Astrocyte of the hippocampus (primary cell): ENCODE measurements at places on chromosomes 6 and 20.

GRCh38 chr6:78867370-78868040 is at the start of gene IRAK1BP1:
Gene IRAK1BP1, plus strand, starts transcription at chr6:78867551. Its CDS starts 26 bp downstream, at chr6:78867577.
- peak; percentile 93 for DNase-seq

- DNase-seq: no peak
These were observed 9.2 kb upstream of the SDCBP2 start for GRCh38 chr20:1338096-1338495.

GRCh38 chr20:19677336-19677735 is 80.7 kb upstream of the RIN2 start:
- DNase-seq: no peak

DNA sequence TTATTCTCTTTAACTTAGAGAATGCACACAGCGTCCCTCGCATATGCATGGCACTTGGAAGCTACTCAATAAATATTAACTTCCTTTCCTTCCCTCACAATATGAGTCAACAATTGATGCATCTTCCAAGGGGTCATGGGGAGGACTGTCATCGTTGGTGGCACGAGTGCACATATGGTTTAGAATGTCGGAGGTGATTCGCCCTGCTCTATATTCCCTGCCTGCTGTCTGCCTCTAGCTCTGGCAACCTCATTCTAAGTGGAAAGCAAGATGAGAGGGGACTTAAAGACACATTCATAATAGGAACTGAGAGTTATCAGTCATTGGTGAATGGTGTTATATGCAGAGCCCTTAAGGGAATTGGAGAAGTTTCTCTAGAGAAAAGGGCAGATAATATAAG is 44.6 kb downstream of the MAK start:
- DNase-seq: no peak

- peak; percentile 83 for DNase-seq
These were observed 6.3 kb downstream of the OR2A4 start for GRCh38 chr6:131694832-131695426.

- DNase-seq: peak; percentile 67
These were observed 68.5 kb upstream of the FOXO3 start for GRCh38 chr6:108492131-108492766.

DNA sequence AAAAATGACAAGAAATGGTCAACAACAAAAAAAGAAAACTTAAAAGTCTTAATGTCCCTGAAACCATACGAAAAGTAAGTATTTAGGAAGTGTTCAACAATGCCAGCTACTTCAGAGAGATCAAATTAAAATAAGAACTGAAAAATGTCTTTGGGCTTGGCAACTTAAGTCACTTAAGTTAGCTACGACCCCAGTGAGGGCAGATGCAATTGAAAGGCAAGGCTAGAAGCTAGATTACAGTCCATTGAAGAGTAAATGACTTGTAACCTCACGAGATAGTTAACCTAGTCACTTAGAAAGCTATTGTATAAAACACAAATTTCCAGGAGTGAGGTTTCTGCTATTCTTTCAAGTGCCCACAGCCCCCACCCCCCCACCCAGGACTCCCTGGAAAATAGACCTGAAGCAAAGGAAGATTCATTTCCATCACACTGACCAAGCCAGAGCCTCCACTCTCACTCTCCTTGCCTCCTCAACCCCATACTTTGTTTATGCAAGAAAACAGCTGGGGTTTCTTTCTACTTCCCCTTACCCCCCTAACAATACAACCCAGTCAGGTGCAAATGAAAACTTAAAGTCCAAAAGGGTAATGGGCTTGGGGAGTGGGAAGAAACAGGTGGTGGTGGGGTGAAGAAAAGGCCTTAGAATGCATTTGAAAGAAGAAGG is 14.6 kb downstream of the RTN4IP1 start:
- DNase-seq: no peak

DNA sequence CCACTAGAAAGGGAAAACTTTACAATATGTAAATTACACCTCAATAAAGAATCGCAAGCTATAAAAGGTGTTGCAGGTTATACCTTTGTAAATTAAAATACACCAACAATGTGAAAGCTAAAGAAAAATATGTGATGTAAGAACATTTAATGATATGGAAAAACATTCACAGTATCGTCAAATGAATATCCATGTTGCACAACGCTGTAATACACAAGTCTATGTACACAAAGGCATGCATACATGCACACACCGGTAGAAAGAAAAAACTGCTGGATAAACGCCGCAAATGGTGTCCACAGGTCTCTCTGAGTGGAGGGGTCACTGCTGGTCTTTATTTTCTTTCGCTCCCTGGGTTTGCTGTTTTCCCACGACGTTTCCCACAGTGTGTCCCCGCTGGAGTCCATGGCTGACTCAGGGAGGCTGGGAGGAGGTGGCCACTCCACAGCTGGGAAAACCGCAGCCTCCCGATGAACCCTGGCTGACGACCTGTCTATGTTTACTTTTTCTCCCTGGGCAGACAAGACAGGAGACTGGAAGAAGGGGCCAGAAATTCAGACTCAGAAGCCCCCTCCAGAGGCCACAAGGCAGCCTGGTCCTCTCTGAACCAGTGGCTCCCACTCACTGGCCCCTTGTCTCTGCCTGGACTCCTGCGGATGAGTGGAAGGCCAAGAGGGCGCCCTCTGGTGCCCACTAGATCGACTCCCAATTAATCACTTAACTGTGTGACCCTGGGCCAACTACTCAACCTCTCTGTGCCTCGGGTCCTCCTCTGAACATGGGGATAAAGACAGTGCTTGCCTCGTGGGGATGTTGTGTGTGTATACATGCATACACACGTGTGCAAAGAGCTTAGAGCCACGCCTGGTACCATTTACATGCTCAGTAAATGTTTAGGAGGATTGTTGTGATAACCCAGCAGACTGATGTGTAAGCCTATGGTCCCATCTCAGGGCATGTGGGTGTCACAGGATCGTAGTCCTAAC is 12.8 kb upstream of the BPI start:
- peak; percentile 87 for DNase-seq

DNA sequence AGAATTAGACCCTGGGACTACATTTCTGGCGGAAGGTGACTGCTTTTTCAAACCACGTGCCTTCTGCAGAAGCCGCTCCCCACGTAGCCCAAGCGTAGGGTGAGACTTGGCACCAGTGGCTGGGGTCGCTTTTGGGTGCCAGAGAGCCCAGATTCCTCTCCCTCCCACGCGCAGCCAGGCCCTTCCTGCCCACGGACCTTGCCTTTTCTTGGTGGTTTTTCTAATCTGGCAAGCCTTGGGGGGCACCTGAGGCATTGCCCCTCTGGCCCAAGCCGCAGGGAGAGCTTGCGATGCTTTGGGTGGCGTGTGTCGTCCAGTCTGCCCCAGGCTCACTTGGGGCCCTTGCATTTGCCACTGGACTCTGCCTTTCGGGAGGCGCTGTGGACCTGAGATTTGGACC is 3.3 kb downstream of the SLCO4A1 start:
- DNase-seq: no peak

DNA sequence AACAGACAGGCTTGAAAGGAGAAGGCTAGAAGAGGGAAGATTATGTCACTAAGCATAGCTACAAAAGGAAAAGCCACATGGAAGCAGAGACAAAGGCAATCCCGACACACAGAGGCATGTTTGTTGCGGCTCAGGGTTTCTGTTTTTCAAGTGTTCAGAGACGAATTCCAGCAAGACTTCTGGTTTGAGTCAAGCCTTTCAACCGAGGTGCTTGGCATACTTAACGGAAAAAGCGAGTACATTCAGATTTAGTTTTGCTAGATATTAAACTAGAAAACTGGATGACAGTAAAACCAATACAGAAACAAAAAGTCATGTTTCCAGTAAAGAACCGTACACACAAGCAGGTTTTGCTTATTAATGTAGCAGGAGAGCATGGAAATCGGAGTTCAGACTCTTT is 27.2 kb downstream of the MCUR1 start:
- DNase-seq: peak; percentile 93

- no peak for DNase-seq
These were observed 145.9 kb downstream of the IMPG1 start for GRCh38 chr6:75926293-75927168.

GRCh38 chr6:121856296-121856695 is 420.9 kb downstream of the GJA1 start:
- DNase-seq: no peak

GRCh38 chr6:165913676-165914570 is 250.9 kb upstream of the PDE10A start:
- no peak for DNase-seq

GRCh38 chr6:68238097-68238601 is 396.9 kb upstream of the ADGRB3 start:
- DNase-seq: peak; percentile 62
